NCI-H2081 treated with DMSO at 0.1 percent for 48 hours (cell line): ENCODE measurements at places on chromosomes 12 and 14.
A peak's percentile ranks its signal among the peaks of the same experiment; 100 is the strongest.

- no peak for DNase-seq
Measured at GRCh38 chr12:131857908-131858850, 30.0 kb downstream of the MMP17 start.

GRCh38 chr12:31029916-31030562, 43.6 kb upstream of the DDX11 start:
- DNase-seq: no peak

GRCh38 chr12:3405821-3406220, 85.2 kb upstream of the PRMT8 start:
- DNase-seq: no peak

- DNase-seq: no peak
Measured at GRCh38 chr12:41441180-41441579, 253.1 kb downstream of the PDZRN4 start.

- DNase-seq: no peak
Measured at GRCh38 chr12:122356192-122356635, 66.3 kb downstream of the CLIP1 start.

- peak; percentile 20 for DNase-seq
Measured at GRCh38 chr14:39023939-39024871, 78.8 kb downstream of the SEC23A start.

DNA sequence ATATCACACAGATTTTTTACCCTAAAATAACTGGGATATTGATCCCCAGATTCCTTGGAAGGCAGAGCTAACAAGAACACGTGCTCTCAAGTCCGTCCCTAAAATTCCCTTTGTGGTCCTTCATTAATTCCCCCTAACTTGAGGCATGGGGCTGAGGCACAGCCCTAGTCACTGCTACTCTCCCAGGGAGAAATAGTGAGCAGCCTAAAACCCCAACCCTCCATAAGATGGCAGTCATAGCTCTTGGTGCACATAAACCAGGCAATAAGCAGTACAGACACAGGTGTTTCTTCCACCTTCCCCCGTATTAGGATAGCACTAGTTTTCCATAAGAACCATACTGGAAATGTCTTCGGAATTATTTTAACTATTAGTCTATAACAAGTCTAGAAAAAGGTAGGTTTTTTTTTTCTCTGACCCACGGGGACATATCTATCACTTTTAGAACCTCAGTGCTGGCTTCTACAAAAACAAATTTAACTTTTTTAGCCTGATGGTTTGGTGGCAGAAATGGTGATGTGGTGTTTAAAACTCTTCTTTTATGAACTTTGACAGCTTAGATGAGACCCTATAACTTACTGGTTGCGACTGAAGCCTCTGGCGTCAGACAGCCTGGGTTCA, 3.1 kb upstream of the ARHGEF40 start:
- no peak for DNase-seq

DNA sequence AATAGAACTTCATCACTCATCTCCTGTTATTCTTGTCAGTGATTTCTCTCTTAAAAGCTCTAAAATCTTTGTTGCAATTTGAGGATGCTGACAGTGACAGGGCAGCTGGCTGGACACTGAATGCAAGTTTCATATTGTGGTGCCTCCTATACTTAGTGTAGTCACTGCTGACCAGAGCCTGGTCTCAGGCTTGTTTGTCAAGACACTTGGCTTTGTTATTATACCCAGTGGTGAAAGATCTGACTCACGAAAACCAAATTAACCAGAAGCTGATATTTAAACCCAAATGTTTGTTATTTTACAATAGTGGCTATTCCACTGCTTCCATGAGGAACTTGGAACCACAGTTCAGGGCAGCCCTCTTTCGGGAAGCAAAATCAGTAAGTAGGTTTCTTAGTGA, 42.8 kb downstream of the RPGRIP1 start:
- no peak for DNase-seq

DNA sequence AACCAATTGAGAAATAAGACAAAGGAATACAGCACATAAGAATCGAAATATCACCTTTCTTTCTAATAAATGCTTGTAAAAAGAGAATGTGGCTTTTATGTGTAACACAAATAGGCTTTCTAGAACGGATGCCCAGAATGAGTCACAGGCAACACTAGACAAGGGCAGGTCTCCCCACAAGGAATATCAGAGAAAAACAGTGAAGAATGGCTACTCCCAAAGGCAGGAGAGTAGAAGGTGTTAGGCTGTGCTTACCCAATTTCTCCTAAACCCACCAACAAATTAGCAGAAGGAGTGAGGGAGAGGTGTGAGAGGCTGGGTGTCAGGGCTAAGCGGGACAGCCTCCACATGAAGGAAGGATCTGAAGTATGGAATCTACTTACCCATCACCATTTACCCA, 55.2 kb downstream of the GALNT4 start:
- no peak for DNase-seq

DNA sequence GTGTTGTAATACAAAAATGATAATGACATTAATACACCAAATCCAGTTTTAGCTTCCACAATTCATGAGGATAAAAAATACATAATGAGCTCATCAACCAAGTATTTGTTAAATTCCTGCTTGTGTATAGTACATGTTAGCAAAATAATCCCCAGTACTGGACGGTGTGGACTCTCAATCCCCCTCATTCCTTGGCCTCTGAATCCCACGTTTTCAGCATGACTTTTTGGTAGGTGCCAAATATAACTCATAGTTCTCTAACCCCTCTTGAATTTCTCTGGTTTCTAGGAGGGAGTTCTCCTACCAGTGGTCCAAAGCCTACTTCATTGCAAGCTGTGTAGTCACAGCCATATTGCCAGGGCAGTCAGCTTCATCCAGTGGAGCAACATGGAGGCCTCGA, 41.4 kb upstream of the EPS8 start:
- DNase-seq: no peak

GRCh38 chr12:3603576-3603975, 112.6 kb downstream of the PRMT8 start:
- no peak for DNase-seq

GRCh38 chr14:66322564-66322963, 163.6 kb upstream of the CCDC196 start:
- no peak for DNase-seq

- DNase-seq: no peak
Measured at GRCh38 chr12:4434301-4434700, 11.3 kb downstream of the FGF6 start.

DNA sequence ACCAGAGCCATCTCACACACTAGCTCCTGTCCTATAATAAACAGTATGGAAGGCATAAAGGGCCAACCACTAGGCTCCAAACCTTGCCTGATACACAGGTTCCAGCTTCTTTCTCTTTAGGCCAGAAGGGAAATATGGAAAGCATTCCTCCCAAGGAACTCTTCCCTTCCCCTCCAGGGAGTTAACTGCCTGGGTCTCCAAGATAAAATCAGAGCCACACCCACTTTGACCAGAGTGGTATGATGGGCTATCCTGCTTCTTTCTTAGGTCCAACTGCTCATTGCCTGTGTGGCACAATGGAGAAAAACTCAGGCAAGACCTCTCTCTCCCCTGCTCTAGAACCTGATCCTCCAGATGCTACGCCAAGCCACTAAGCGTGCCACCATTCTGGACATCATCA, 2.1 kb downstream of the TSSK4 start:
- DNase-seq: no peak

DNA sequence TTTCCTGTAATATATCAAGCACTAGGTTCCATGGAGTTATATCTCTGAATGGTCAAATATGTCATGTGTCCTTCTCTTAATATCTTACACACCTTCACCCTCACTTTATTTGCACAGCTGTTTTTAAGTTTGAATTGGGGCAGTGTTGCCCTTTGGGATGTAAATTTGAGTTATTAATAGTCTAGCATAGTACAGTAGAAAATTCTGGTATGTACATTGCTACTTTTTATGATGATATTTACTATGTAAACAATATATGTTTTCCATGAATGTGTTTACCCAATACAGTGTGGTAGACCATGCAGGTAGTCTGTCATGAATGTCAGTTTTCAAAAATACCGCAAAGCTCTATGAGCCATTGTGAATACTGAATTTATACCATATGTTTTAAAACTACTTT, 50.5 kb downstream of the METTL25 start:
- DNase-seq: no peak

GRCh38 chr14:69154779-69155178, 1.9 kb upstream of the DCAF5 start:
- DNase-seq: no peak

- DNase-seq: no peak
Measured at GRCh38 chr14:51576879-51577278, 74.8 kb upstream of the FRMD6 start.

- no peak for DNase-seq
Measured at GRCh38 chr14:26286081-26286912, 311.5 kb downstream of the NOVA1 start.

- DNase-seq: no peak
Measured at GRCh38 chr14:79580906-79581305, 630.4 kb downstream of the DIO2 start.

DNA sequence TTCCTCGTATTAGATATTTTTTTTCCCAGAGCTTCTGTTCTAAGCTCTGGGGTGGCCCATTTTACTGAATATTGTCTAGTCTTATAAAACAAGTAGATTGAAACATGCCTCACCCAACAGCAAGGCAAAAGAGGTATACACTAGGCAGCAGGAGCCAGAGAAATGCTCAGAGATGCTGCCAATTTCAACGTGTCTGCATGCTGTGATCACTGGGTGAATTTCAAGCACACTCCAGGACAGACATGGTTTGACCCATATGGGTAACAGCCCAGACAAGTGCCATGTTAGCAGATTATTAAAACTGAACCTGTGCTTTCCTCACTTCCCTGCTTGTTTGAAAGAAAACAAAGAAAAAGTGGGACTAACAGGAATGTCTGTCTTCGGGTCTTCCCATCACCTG, 321.3 kb downstream of the MED13L start:
- DNase-seq: no peak

- no peak for DNase-seq
Measured at GRCh38 chr14:101440496-101440895, 120.8 kb upstream of the DIO3 start.

- DNase-seq: no peak
Measured at GRCh38 chr12:108317308-108318234, 21.5 kb downstream of the CMKLR1 start.

- peak; percentile 68 for DNase-seq
Measured at GRCh38 chr14:25484235-25484634, 434.3 kb upstream of the STXBP6 start.

DNA sequence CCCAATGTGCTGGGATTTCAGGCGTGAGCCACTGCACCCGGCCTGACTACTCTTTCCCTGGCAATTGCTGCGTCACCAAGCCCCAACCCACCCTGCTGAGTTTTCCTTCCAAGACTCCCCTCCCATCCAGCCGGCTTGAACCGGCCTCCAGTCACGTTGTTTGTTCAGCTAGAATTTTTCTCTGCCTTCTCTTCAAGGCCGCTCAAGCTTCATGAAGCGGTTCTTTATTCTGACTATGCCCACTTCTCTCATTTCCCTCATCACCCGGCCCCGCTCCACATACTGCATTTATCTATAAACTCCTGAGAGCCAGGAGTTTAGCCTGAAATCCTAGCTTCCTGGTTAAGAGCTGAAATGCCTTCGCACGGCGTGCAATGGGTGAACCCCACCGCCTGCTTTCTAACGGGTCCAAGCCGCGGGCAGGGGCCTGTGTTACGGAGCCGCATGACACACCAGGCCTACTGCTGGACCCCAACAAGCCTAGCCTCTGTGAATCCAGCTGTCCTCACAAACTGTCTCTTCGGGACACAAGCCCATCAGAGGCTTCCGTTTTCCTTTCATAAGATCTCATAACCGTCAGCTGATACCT, 999 bp upstream of the DCAF4 start:
- DNase-seq: no peak

- DNase-seq: no peak
Measured at GRCh38 chr12:58745348-58746125, 174.8 kb downstream of the LRIG3 start.

- no peak for DNase-seq
Measured at GRCh38 chr12:43098071-43098470, 453.9 kb downstream of the ADAMTS20 start.

DNA sequence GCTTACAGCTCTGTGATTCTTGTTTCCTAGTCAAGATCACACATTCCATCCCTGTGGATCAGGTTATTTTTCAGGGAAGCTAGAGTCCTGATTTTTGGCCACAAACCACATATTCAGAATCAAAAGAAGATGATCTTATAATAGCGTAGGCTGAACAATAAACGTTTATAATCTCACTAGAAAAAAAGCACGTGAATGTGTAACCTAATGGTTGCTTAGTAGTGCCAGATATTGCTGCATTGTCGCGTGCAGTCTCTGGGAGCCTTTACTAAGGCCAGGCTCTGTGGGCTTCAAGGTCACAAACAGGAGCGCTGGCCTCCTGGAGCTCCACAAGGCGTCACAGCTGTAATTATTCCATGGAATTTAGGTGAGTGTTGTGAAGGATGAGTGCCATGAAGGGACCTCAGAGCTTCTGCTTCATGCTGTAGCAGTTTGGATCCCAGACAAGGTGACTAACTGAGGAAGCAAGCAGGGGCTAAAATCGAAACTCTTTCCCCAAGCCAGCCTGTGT, 17.4 kb downstream of the CDKN1B start:
- DNase-seq: no peak

DNA sequence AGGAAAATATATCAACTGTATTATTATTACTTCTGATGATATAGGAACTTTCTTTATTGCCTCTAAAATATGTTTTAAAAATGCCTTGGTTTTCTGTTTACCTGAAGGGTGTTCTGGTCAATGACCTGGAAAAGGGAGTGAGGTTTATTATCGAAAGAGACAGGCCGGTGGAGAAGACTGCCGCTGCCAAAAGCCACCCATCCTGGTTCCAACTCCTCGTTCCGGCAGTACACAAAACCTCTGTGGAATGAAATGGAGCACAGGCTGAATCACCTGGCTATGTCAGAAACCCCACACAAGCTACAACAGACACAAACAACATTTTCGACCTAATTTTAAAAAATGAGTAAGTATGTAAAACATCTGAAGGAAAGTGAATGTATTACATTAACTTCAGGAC, 73.6 kb downstream of the HECTD4 start:
- no peak for DNase-seq

DNA sequence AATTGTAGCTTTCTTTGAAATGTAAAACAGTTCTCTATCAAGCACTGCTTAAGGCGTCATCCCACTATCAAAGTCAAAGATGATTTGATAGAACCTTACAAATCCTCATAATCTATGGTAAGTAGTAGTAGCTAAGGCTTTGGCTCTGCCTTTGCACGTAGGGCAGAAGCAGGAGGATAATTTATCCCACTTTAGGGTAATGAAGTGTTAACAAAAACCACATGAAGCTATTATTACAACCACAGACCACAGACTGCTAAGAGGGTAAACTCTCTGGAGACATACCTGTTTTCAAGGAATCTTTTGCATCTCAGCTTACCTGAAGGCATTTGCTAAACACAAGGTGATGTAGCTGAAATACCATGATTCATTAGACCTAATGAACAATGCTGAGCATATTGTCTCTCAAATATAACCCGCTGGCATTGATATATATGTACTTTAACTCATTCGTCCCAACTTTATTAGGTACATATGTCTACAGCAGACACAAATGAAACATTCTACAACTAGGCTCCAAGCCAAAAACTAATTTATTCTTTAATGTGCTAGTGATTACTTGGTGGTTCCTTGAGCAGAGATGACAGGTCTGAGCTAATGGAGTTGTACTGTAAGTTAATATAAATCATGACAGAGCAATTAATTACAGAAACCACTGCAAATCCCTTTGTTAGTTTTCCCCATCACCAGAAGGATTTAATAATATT, 368.8 kb downstream of the ETNK1 start:
- no peak for DNase-seq

- DNase-seq: no peak
Measured at GRCh38 chr14:77682158-77682553, 25.7 kb downstream of the ALKBH1 start.
